ENCODE measurements at places on chromosomes 5 and 9.

- no peak for DNase-seq
These were observed 12.9 kb upstream of the OLFM1 start for GRCh38 chr9:135074354-135075233.

GRCh38 chr5:139652788-139653241, 4.7 kb downstream of the CXXC5 start:
- no peak for DNase-seq

DNA sequence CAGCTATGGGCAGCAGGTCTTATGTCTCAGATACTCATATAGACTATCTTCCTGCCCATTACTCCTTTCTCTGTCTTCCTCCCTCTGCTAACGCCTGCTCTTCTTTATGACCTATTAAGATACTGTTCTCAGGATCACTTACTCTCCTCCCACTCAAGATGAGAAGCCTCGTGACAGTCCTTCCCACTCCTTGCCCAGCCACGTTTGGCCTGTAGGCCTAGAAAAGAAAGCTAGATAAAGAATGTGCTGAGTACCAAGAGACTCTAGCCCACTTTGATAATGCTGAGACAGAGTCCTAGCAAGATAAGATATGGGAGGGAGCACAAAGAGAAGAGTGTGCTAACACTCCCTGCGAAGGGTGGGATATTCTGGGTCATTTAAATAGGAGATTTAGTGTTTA, 6.8 kb upstream of the DENND4C start:
- DNase-seq, result no peak

GRCh38 chr5:133461796-133462516, 150.4 kb downstream of the FSTL4 start:
- no peak for DNase-seq

- DNase-seq, result no peak
These were observed 4.2 kb downstream of the PRKACG start for GRCh38 chr9:69009708-69010107.

GRCh38 chr9:33748633-33749304, 46.6 kb upstream of the PRSS3 start:
- no peak for DNase-seq

DNA sequence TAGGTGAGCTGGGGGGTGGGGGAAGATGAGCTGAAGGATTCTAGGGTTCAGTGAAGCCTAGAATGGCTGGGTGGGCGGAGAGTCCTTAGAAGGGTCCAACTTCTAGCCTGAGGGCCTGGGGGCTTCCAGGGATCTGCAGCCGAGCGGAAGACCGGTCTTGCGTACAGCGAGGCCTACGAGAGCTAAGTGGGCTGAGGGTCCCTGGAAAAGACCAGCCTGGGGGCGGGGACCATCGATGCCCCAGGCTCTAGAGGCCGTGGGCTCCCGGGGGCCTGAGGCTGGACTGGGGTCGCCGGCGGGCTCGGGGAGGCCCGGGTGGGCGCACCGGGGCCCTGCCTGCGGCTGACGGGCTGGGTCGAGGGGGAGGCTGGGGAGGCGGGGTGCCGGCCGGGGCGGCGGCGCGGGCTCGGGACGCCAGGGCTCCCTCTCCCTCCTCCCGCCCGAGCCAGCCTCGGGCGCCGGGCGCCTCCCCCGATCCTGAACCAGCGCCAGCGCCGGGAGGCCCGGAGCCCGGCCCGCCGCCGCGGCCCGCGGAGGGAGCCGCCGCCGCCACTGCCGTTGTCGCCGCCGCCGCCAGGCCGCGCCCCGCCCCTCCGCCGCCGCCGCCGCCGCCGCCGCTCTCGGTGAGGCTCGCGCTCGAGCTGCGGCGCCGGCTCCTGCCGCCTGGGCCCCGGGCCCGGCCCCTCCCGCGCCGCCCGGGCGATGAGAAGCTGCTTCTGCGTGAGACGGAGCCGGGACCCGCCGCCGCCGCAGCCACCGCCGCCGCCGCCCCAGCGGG, at the start of gene MVB12B:
TSS of gene MVB12B (plus strand) at position 602 of the 778 bp plus-strand sequence. CDS start at position 703, 101 bp downstream.
- DNase-seq, result peak; percentile 67

- DNase-seq, result no peak
These were observed 617.8 kb upstream of the DMAC1 start for GRCh38 chr9:8417341-8417740.

DNA sequence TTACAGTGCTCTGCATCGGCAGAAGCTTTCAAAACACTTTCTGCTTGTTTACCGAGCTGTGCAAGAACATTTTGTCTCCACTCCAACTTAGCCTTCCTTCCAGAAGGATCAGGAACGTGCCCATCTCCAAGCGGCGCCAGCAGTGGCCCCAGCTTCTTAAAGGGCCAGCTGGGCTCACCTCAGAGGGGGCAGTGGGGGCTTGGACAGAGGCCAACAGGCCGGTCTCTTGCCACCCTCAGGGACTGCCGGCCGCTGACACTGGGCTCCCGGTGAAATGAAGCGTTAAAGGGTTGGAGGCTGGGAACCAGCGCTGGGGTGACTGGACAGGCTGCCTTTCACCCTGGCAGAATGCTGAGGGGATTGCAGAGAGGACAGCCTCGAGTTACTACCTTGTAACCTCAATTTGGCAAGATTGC, 67.0 kb upstream of the RNU6ATAC start:
- no peak for DNase-seq

DNA sequence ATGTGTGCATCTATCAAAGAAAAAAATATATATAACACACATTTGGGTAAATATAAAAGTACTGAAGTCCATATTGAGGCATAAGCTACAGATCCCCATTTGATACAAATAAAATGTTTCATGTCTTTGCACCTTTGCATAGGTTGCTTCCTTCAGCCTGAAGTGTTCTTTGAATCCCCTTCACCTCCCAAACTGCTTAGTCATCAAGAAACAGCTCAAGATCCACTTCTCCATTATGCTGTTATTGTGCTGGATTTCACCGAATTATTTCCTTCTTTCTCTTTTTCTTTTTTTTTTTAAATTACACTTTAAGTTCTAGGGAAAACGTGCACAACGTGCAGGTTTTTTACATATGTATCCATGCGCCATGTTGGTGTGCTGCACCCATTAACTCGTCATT, 419.1 kb downstream of the ENC1 start:
- no peak for DNase-seq

- DNase-seq, result no peak
These were observed 8.1 kb downstream of the SEC24A start for GRCh38 chr5:134656690-134657089.

GRCh38 chr9:121577166-121577565, 74.3 kb upstream of the DAB2IP start:
- no peak for DNase-seq

GRCh38 chr5:112738191-112738560, 491 bp downstream of the APC start:
- no peak for DNase-seq

GRCh38 chr9:107637421-107638420, 148.2 kb upstream of the KLF4 start:
- no peak for DNase-seq

DNA sequence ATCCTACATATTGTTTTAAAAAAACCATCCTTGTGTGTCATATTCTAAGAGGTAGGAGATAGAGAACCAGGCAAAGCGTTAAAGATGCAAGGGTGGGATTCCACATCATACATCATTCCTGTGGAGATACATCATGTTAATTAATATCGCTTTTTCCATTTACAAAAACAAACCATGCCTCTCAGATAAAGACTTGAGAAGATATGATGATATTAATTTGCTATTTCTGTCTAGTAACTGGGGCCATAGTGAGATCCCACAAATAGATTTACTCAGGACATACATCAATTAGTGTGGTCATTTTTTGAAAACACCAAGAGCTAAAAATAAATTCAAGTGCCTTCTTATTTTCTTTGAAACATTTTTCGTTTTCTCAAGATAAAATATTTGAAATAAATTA, 165.4 kb upstream of the TARS1 start:
- DNase-seq, result no peak

DNA sequence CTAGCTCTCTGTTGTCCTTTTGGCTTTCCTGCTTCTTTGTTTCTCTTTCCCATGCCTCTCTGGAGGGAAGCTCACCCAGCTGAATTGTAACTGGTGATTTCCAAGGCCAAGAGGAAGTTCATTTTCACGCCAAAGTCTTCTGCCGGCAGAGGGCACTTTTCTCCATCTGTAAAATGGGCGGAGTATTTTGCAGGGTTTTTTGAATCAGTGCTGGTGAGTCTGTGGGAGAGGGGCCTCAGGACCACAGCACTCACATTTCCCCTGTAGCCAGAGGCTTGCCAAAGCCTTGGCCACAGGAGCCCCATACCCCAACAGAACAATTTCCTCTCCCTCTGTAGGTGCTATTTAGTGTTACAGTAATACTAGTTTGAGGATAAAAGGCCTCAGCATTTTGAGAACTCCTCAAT, 42.3 kb upstream of the MATR3 start:
- DNase-seq, result peak; percentile 55

- no peak for DNase-seq
These were observed 1.3 kb downstream of the SPINK4 start for GRCh38 chr9:33241298-33241697.

GRCh38 chr5:89520771-89521170, 637.8 kb upstream of the MEF2C start:
- DNase-seq, result no peak

DNA sequence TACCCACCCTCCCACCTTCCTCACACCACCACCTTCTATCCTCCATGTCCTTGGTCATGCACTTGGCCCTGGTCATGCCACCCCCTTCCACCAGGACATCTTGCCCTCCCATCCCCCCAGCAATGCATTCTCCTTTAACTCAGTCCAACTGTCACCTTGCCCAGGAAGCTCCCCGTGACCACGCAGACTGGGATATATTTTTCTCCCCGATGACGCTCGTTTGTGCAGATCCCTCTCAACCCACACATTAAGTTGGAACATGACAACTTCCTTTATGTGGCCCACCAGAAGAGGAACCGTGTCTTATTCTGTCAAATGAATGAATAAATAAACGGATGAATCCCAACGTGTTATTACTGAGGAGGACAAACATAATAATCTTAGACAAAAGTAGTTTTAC, 82.8 kb upstream of the TAS2R1 start:
- DNase-seq, result no peak

DNA sequence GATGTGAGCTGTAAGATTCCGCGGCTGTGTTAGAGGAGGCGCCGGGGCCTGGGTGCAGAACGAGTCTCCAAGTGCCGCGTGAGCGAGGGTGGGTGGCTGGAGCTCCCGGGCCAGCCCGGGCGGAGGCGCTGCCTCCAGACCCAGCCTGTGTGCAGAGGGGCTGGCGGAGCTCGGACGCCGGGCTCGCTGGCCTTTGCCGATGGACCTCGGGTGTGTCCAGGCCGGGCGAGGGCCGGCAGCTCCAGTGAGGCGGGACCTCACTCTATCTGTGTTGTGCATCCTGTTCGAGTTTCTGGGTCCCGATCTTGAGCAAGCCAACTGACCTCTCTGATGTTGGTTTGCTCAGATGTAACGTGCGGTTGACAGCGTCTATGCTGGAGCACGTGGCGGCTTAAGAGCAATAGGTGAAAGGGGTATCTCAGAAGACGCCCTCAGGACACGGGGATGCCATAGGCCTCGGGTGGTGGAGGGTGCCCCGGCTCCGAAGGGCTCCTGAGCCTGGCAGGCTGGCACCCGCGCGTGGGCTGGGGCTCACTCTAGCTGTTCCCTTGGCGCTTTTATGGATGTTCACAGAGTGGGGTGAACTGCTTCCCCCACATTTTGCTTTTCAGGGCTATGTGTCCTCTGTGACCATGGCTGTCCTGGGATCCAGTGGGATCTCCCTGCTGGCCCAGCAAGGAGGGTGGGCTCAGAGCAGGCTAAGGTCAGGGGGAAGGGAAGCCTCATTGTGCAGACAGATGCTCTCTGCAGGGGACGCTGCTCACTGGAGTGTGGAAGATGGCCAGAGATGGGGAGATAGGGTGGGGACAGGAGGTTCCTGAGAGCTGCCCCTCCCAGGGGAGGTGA, 69.8 kb downstream of the MRPL36 start:
- peak; percentile 5 for DNase-seq

- no peak for DNase-seq
These were observed 88.4 kb upstream of the TNFSF8 start for GRCh38 chr9:115018547-115019435.

DNA sequence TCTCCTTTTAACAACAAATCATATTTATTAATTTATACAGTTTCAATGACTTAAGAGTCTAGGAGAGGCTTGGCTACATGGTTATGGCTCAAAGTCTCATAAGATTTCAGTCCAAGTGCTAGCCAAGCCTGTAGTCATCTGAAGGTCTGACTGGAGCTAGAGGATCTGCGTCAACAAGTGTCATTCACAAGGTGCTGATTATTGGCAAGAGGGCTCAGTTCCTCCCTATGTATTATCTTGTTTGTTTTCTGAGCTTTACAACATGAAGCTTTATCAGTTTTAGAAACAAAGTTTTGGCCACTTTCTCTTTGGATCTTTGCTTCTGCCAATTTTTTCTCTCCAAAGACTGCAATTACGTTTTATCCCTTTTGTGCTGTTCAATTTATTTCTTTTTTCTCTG, 94.7 kb downstream of the RICTOR start:
- DNase-seq, result no peak
